Left cardiac atrium (tissue), 4 donors: ENCODE measurements at places on chromosomes 2 and 18. TPM values are rescaled to one million over a fixed set of nuclear protein-coding genes. Genes with fewer than 3 reads are reported as not detected.

The PLGLB2 gene
- total RNA-seq, result not detected

- peak; percentile 44 for DNase-seq
Observed at GRCh38 chr18:13813271-13813849, 10.6 kb upstream of the MC5R start.

DNA sequence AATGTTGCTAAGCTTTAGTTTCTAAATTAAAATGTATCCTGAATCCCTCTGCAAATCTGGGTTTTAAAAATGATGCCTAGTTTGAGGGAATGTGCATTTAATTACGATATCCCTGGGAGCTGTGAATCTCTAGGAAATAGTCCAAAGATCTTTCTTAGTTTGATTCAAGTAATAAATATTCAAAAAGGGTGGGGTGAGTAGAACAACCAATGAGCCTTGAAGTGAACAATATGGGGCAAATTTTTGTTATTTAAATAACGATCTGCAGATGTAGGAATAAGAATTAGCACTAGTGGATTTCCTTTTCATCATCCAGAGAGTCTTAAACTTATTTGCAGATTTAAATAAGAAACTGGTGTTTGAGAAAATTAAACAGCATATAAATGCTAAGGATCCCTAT lies 106.3 kb downstream of the ACVR1 start:
- no peak for DNase-seq

The CFAP65 gene
- total RNA-seq, result not detected

DNA sequence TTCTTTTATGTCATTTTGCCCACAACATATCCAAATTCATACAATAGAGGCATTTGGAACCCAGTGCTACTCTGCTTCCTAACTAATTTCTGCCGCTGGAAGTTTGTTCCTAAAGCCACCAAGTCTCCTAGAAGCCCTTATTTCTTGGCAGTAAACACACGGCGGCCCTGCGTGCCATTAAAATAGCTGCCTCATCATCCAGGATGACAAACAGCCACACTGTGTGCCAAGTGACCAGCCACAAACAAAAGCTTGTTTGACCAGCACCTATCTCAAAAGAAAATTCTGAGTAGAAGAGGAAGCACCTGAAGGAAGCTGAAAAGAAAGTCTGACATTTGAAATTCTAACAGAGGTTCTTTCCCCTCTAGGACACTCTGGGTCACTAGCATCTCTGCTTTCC lies 64.2 kb downstream of the BCL11A start:
- no peak for DNase-seq

DNA sequence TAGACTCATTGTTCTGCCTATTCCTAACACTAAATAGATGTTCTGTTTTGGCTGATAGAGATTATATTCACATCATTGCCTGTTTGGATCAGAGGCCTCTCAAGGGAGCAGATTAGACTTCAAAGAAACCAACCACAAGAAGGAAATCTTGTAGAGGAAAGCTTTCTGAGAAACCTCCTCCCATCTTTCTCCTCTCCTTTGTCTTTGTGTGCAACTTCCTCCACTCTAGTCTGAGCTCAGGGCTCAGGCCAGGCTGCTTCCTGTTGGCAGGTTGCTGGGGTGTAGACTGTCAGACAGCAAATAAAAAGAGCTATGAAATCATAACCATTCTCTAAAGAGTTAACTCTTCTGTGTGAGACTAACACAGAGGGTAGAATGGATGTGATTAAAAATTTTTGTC lies 113.0 kb downstream of the TGFA start:
- no peak for DNase-seq

DNA sequence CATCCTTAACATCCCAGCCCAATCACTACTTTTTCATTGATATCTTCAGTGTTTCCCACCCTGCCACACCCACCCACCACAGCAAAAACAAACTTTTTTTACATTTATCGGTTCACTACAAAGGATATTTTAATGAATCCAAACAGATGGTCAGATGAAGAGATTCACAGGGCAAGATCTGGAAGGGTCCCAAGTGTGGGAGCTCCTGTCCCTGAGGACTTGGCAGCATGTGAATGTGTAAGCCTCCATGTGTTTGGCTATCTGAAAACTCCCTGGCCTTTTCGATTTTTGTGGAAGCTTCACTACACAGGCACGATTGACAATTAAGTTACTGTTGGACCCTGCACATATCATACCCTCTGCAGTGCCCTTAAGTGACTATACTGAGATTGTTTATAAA lies 48.1 kb upstream of the CRIM1 start:
- DNase-seq, result no peak

DNA sequence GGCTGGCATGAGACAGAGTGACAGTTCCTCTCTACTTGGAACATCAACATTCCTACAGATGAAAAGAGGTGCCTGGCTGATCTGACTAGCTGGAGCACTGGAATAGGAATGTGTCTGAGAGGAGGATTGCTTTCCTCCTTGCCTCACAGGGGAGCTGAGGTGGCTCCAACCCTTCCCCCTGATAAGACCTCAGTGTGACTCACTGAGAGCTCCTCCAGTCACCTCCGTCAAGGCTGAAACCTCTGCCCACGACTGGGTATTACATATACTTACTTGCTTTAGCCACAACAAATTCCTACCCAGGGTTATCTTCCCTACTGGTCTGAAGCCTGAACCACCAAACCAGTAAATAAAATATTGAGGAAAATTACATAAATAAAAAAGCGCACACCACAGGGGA lies 342.7 kb upstream of the REG3G start:
- DNase-seq, result no peak

DNA sequence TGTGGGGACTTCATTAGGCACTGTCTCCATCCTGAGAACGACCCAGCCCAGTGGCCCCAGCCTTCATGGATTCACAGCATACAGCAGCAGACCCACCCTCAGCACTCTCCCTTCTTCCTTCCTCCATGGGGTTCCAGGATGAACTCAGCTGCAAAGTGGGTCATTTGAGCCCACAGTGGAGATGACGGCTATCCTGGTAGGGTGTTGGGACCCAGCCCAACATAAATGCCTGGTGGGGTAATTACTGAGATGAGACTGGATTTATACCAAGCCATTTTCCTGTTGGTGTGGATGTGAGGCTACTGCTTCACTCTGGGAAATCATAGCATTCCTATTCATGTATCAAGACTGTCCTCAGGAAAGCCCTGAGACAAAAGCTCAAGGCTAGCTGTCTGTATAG lies 536.7 kb upstream of the TNP1 start:
- no peak for DNase-seq

The CLIP4 gene
- 63.1 TPM for total RNA-seq

The CHRNG gene
- total RNA-seq, result not detected

- no peak for DNase-seq
Observed at GRCh38 chr2:73830871-73831401, 2.2 kb downstream of the STAMBP start.

- no peak for DNase-seq
Observed at GRCh38 chr2:30287857-30288513, 56.7 kb downstream of the LBH start.

The GRP gene
- not detected for total RNA-seq

DNA sequence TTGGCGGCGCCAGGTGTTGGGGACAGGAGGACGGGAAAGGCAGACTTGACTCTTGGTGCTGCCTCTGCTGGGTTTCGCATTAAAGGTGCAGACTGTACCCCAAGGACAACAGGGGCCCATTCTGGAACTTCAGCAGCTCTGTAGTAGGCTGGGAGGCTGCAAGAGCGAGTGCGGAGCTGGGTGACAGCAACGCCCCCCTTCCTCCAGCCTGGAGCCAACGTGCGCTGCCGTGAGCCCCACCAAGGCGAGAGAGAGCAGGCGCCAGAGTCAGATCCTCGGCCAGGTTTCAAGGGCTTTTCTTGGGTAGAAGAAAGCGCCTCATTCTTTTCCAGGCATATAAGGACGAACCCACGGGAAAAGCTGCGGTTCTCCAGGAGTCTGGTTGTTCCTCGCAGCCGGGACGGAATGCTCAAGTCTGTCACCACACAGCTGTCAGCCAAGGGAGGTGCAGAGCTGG lies 1.9 kb downstream of the DOK6 start:
- DNase-seq, result no peak

GRCh38 chr2:64675860-64676259 lies 22.1 kb upstream of the SERTAD2 start:
- no peak for DNase-seq

- no peak for DNase-seq
Observed at GRCh38 chr2:239028253-239028619, 180.4 kb downstream of the TWIST2 start.

GRCh38 chr2:20391951-20392699 lies 41.5 kb upstream of the PUM2 start:
- no peak for DNase-seq

GRCh38 chr2:191152482-191153240 lies 1.9 kb upstream of the STAT4 start:
- DNase-seq, result no peak

DNA sequence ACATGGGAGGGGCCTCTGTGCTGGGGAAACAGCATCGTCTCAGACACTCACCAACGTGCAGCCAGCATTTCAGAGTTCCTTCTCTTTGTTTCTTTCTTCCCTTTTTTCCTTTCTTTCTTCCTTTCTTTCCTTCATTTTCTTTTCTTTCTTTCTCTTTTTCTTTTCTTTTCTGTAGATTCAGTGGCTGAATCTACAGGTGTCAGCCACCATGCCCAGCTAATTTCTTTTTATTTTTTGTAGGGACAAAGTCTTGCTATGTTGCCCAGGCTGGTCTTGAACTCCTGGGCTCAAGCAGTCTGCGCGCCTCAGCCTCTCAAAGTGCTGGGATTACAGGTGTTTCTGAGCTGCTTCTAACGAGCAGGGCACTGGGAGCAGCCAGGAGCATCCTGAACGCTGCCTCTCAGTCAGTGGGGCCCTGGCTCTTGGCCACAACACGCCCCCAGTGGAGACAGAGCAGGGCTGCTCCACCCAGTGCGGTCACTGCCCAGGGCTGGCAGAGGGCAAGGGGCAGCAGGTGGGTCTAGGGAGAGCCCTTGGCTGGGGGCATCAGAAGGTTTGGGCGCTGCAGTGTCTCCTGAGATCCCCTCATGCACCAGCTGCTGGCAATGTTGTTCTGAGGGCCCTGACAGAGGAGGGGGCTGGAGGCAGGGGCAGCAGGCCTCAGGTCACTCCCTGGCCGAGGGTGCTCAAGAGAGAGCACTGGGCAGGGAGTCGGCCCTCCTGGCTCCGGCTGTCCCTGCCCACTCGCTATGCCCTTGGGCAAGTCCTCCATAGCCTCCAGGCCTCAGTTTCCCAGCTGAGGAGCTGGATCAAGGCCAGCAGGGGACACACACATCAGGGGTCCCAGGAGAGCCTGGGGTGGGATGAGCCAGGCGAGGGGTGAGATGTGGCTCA lies 4.7 kb upstream of the KLHL30 start:
- peak; percentile 19 for DNase-seq

- DNase-seq, result no peak
Observed at GRCh38 chr2:20211860-20212458, 13.0 kb downstream of the SDC1 start.

- no peak for DNase-seq
Observed at GRCh38 chr18:12930376-12930775, 17.4 kb upstream of the SEH1L start.

DNA sequence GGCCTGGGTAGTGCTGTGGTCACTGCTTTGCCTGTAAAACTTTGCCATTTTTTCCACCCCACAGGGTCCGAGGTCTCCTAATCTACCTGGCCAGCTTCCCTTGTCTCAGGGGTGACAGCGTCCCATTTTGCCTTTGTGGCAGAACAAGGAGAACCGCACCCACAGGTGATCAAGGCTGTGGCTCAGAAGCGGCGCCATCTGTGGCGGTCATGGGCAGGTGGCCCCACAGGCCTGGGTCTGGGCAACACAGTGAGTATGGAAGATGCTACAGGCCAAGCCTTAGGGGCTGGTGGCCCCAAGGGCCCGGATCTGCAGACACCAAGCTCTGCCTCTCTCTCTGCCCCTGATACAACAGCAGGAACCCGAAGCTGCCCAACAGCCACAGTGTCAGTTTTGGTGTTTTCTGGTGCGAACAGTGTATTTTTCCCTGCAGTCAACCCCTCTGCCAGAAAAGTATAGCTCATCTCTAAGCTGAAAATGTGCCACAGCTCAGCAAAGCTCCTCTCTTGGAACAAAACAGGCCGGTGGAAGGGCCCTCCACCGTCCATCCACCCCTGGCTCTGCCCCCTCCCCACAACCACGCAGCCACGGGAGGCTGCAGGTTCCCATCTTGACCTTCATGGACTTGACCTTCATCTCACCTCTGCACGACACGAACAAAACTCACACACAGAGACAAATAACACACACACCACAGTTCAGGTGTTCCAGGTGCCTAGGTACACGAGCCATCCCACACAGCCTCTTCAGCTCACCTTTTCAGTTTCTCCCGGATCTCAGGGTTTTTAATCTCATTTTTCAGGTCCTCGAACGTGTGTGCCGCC lies 96.7 kb downstream of the PXDN start:
- DNase-seq, result no peak

GRCh38 chr2:179856205-179856604 lies 5.2 kb downstream of the ZNF385B start:
- DNase-seq, result no peak

The FAM136A gene
- total RNA-seq, result 25.3 TPM

- DNase-seq, result no peak
Observed at GRCh38 chr18:26532367-26533340, 15.7 kb downstream of the KCTD1 start.

DNA sequence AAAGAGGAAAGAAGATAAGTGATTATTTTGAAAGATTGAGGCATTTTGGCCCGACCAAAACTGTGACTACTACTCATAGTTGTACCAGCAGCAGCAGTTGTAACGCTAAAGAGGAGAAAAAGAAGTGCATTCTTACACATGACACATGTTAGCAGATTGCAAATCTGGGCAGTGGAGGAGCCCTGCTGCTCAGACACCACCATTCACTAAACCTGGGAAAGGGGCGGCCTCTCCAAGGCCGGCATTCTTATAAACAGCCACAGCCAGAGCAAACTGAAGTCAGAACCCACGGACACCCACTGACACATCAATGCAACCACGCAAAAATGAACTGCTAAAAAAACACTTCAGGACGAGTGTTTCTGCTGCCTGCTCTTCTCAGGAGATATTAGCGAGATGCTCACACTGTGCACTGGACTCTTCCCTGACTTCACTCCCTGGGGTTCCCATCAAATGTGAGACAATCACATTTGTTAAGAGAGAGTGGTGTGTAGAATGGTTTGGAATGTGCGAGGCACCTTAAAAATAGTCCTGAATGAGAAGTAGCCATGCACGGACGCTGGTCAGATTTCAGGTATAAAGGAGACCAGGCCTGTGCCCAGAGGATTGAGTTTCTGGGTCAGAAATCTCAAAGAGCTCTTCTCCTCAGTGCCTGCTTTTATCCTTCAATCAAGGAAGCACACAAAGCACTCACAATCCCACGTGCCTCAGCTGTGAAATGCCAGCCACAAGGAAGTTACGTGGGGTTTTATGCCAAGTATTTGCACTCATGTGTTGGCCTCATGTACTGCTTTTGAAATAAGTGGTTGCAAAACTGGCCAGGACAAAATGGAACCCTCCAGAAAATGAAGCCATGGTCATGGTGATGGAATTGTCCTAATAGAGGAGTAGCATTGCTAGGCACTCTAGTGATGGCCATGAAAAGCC lies 83.4 kb downstream of the MTCL1 start:
- no peak for DNase-seq

The FRZB gene
- total RNA-seq, result 2.4 TPM

DNA sequence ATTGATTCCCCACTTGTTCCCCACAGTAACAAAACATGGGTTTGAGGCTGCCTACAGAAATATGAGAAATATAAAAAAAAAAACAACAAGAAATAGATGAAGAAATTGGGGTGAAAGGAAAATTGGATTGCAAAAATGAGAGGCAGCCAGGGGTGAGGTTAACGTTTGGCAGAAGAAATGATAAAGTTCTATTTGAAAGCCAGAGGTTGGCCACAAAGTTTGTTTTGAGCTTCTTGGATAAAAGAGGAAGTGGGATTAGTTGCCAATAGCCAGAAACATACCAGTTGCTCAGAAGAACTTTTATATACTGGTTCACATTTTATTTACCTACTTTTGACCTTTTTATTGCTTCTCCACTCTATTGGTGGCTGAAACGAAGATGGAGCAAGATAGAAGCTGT lies 67.5 kb downstream of the FASTKD2 start:
- no peak for DNase-seq
